ENCODE measurements at places on chromosomes 7 and 10. TPM values are rescaled to one million over a fixed set of nuclear protein-coding genes. Genes with fewer than 3 reads are reported as not detected.

Gene TRIM50
- total RNA-seq = 10.8 TPM

Gene ERVW-1
- 0.18 TPM for total RNA-seq

Gene TCERG1L
- not detected for total RNA-seq

Gene ANKRD1
- total RNA-seq = not detected

Gene GPR26
- not detected for total RNA-seq

Gene NEUROG3
- total RNA-seq = not detected

DNA sequence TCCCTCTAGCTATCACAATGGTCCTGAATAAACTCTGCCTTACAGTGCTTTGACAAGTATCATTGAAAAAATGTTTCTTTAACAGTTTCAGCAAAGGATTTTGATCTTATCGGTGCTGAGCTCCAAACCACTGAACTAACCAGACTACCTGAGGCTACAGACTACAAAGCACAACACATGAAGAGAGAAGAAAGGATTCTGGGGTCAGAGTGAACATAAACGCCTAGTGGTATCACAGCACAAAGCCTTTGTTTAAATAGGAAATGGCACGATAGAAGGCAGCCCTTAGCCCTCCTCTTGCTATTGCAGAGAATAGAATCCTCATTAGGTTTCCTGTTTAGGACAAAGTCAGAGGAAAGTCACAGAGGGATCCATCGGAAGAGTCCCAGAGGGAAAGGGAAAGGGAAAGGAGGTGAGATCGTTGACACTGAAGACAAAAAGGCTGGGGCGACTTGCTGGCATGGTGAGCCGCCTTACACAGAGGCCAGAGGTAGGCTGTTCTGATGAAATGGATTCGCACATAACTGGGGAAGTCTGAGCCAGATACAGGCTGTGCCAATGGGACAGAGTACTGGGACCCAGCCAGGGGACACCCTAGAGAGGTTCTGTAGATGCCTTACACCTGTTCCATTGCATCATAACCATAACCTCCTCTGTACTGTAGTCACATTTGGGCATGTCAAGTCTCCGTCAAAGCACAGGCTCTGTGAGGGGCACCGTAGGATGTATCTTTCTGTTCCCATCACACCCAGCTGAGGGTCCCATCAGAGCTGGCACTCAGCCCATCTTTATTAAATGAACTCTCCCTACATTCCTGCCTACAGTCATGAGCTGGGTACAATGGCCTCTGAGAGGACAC lies 71.5 kb downstream of the XPNPEP1 start:
- no peaks in the 10 kb centered on the region for H3K27me3 ChIP-seq
- no peak for DNase-seq
- H3K27ac ChIP-seq = no peak overlapping the region
- no peaks in the 10 kb centered on the region for H3K36me3 ChIP-seq
- peaks cover 12% of the 10 kb centered on the region for H3K4me1 ChIP-seq

DNA sequence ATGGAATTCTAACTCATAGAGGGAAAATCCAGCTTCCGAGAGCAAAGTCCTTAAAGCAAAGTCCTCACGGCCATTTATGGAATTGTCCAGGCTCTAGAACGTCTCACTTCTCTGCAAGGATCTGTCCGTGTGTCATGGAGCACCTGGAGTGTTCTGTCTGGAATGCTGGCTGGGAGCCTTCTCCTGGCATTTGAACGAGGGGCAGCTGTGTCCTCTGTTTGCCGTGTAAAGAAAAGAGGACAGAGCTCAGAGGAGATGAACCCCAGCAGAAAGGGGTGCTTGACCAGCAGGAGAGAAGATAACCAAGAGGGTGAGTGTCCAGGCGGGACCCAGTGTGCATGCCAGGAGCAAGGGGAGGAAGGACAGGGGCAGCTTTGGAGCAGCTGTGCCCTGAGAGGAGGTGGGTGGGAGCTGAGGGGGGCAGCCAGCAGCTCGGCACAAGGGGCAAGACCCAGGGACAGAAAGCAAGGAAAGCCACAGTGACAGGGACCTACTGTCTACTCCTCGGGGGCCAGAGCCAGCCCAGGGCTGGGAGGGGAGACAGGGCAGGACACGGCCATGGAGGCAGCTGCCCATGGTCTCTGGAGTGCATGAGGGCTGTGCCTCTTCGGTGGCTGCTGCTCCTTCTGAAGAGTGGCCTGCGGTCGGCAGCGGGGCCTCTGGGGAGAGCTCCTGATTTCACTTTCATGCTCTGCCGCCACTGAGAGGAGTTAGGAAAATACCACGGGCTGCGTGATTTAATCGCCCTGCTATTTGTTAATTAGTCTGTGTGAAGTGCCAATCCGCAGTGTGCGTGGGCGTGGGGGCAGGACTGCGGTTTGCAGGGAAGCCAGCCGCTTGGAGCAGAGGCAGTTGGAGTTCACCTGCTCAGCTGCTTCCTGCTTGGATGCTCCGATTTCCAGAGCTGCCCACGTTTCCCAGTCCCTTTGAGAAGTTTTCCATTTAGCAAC lies 149.3 kb upstream of the SHH start:
- peak; percentile 50 for DNase-seq
- H3K27ac ChIP-seq = peak overlapping the region; percentile 85
- H3K4me1 ChIP-seq = peaks cover 8% of the 10 kb centered on the region
- no peaks in the 10 kb centered on the region for H3K27me3 ChIP-seq
- no peaks in the 10 kb centered on the region for H3K36me3 ChIP-seq

DNA sequence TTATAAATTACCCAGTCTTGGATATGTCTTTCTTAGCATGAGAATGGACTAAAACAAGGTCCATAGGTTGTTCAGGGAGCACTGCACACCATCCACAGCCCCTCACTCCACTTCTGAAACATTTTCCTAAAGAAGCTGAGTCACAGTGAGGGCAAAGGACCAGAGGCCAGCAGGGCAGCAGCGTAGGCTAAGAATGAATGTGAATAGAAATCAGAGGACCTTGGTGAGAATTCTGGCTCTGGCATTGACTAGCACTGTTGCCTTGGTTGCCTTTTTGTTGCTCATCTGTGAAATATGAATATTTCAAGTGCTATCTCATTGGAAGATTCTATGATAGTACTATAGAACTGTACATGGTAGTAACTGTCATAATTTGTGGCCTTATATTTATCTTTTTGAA lies 41.7 kb upstream of the TOMM7 start:
- no peak for DNase-seq
- peaks cover 12% of the 10 kb centered on the region for H3K4me1 ChIP-seq
- H3K4me3 ChIP-seq = no peak overlapping the region
- H3K27ac ChIP-seq = peak overlapping the region; percentile 66

DNA sequence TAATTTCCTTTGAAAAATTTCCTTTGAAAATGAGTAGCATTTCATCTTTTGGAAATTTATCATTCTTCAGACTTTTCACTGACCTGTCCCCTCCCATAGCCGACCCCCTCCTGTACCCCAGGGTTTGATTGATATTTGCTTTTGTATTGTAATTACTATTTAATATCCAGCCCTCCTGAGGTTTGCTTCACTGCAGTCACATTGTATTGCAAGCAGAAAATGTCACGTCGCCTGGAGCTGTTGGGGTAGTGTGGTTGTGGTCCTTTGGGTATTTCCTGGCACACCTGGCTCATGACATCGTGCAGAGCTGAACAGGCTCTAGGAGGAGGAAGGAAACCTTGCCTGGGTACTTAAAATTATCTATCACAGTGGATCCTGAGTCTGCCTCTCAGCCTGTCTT lies 116.1 kb downstream of the INSYN2A start:
- peaks cover 58% of the 10 kb centered on the region for H3K36me3 ChIP-seq
- no peak overlapping the region for H3K4me3 ChIP-seq
- H3K27me3 ChIP-seq = no peaks in the 10 kb centered on the region
- H3K27ac ChIP-seq = no peak overlapping the region

DNA sequence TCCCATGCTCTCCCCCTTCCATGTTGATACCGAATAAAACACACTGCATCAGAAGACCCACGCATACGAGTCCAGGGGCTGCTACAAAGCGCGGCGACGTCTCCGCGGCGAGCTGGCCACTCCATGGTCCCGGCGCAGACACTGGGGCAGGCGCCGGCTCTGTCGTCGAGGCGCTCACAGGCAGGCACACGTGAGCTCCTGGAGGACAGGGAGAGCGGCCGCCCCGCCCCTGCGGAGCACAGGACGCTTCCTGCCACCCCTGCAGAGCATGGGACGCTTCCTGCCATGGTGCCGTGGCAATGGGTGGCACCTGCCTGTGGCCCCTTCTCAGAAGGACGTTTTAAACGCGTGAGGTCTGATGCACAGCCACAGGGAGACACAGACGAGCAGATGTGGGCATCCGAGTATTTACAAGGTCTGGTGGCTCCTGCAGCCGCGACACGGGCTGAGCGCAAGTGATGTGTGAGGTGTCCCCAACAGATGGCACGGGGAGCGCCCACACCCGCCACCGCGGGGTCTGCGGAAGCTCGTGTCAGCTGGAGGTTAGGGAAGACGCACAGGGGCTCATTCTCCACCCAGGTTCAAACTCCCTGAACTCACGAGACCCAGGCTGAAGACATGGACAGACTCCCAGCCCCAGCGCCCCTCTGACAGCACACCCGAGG lies 21.4 kb upstream of the GPR146 start:
- no peak for DNase-seq
- H3K4me1 ChIP-seq = peaks cover 41% of the 10 kb centered on the region
- no peak overlapping the region for H3K27ac ChIP-seq
- peaks cover 6% of the 10 kb centered on the region for H3K36me3 ChIP-seq

DNA sequence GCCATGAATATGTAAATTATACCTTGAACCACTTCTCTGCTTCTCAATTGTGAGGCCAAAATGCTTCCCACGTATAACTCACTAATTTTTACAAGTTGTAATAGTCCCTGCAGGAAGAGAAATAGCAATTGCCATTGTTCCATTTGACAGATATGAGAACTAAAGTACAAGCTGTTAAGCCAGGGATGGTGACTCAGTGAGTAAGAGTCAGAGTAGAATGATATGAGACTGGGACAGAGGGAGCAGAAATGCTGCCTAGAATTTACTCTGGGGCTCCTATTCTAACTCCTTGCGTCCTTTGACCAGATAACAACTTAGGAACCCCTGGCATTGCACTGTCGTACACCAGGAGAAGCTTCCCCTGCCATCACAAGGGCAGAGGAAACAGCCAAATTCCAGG lies 45.1 kb upstream of the SEPTIN7 start:
- no peaks in the 10 kb centered on the region for H3K27me3 ChIP-seq
- no peaks in the 10 kb centered on the region for H3K4me1 ChIP-seq
- no peak for DNase-seq
- no peaks in the 10 kb centered on the region for H3K36me3 ChIP-seq

- peak; percentile 48 for DNase-seq
- peaks cover 52% of the 10 kb centered on the region for H3K4me1 ChIP-seq
- peak overlapping the region; percentile 92 for H3K27ac ChIP-seq
- no peaks in the 10 kb centered on the region for H3K27me3 ChIP-seq
- H3K36me3 ChIP-seq = no peaks in the 10 kb centered on the region
These were observed 167.1 kb downstream of the NEURL1 start for GRCh38 chr10:103660364-103661197.

DNA sequence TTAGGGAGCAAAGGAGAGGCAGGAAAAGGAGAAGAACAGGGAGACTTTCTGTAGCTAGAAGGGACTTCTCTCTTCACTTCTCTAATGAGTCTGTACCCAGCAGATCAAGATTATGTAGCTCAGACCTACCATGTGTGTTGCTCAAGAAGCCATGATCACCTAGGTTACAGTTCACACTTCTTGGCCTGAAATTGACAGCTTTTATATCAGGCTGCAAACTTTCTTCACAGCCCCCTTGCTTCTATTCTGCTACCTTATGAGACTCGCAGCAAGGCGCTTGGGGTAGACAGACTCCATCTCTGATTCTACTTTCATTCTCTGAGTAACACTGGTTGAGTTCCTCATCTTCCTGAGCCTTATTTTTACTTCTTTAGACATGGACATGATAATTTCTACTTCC lies 19.6 kb upstream of the GIMAP2 start:
- H3K4me3 ChIP-seq = no peak overlapping the region
- H3K4me1 ChIP-seq = peaks cover 4% of the 10 kb centered on the region
- peak overlapping the region; percentile 52 for H3K27ac ChIP-seq
- no peaks in the 10 kb centered on the region for H3K27me3 ChIP-seq

- H3K27me3 ChIP-seq = no peaks in the 10 kb centered on the region
- no peak overlapping the region for H3K4me3 ChIP-seq
- H3K36me3 ChIP-seq = peaks cover 77% of the 10 kb centered on the region
- H3K4me1 ChIP-seq = no peaks in the 10 kb centered on the region
- H3K27ac ChIP-seq = no peak overlapping the region
These were observed 35.8 kb upstream of the PRKAR1B start for GRCh38 chr7:762885-763284.

GRCh38 chr7:78585980-78586379 lies 787.4 kb downstream of the PHTF2 start:
- H3K4me1 ChIP-seq = no peaks in the 10 kb centered on the region
- H3K36me3 ChIP-seq = no peaks in the 10 kb centered on the region
- H3K27me3 ChIP-seq = no peaks in the 10 kb centered on the region
- no peak overlapping the region for H3K27ac ChIP-seq

DNA sequence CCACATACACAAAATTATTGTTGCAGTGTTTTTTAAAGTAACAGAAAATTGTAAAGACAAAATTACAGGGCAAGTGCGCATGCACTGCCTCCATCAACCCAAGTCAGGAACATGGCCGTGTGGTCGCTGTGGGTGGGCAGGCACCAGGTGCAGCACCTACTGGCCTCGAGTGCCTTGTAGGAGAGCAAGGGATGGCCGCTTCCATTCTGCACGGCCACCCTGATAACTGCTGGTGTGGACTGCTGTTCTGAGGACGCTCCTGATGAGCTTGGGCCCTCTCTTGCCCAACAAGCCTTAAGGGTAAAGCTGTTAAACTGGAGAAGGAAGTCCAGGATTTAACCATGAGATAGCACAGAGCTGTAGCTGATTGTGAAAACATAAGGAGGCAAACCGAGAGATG lies 124.6 kb upstream of the PPP1R9A start:
- H3K4me1 ChIP-seq = no peaks in the 10 kb centered on the region
- no peak overlapping the region for H3K4me3 ChIP-seq
- no peak overlapping the region for H3K27ac ChIP-seq
- no peaks in the 10 kb centered on the region for H3K27me3 ChIP-seq
- no peak for DNase-seq
- no peaks in the 10 kb centered on the region for H3K36me3 ChIP-seq

- no peak for DNase-seq
- no peak overlapping the region for H3K4me3 ChIP-seq
- no peaks in the 10 kb centered on the region for H3K36me3 ChIP-seq
- H3K27me3 ChIP-seq = no peaks in the 10 kb centered on the region
- no peak overlapping the region for H3K27ac ChIP-seq
These were observed 50.1 kb upstream of the CREB5 start for GRCh38 chr7:28362182-28362581.

- H3K27ac ChIP-seq = peak within 1 kb of the TSS; percentile 92
- H3K27me3 ChIP-seq = peaks cover 5% of the 10 kb centered on the region
- H3K4me3 ChIP-seq = peak within 1 kb of the TSS; percentile 98
- peak; percentile 88 for DNase-seq
These were observed at the start of gene SCRN1 for GRCh38 chr7:29989257-29989995. TSS of gene SCRN1 (minus strand) at chr7:29989801. CDS start at chr7:29969067, 20,734 bp downstream.

DNA sequence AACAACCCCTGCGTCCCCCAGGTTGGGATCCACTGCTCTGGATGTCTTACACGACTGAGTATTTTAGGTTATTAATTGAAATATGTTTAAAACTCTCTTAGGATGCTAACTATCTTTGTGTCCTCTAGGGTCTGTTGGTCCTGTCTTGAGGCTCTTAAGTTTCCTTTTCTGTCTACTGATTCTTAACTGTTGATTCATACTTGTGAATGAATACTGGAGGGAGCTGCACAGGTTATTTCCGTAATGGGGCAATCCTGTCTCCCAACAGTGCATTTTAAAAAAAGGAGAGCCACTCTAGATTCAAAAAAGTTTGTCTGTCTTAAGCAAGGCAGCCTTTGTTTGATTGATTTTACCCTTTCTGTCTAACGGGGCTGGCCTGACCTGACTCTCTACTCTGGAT lies 237.6 kb upstream of the POM121L12 start:
- H3K27ac ChIP-seq = no peak overlapping the region
- H3K36me3 ChIP-seq = no peaks in the 10 kb centered on the region
- no peak overlapping the region for H3K4me3 ChIP-seq
- no peaks in the 10 kb centered on the region for H3K27me3 ChIP-seq

GRCh38 chr10:133224756-133225372 lies 5.2 kb upstream of the UTF1 start:
- no peak overlapping the region for H3K27ac ChIP-seq
- no peaks in the 10 kb centered on the region for H3K36me3 ChIP-seq
- DNase-seq = peak; percentile 47
- no peak overlapping the region for H3K4me3 ChIP-seq
- H3K27me3 ChIP-seq = peaks cover 8% of the 10 kb centered on the region
